ENCODE measurements at places on chromosomes 16 and 17. TPM values are rescaled to one million over a fixed set of nuclear protein-coding genes. Genes with fewer than 3 reads are reported as not detected.
A peak's percentile ranks its signal among the peaks of the same experiment; 100 is the strongest.

Gene KRT37
- polyA plus RNA-seq: not detected

DNA sequence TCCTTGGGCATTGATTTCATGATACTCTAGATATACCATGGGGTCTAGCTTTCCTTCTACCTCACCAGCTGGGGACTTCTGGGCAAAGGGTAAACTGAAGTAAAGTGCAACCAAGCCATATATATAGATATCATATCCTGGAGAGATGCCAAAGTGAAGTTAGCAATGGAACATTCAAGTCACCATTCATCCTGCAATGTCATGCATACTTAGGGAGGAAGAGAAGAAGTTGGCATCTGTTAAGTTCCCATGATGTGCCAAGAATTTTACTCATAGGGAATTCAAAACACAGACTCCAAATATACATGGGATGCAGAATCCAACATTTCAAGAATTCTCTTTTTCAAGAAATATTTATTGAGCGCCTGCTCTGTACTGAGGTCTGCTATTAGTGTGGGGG, 399.8 kb downstream of the HS3ST4 start:
- DNase-seq: no peak

Gene CCL4
- polyA plus RNA-seq: not detected

DNA sequence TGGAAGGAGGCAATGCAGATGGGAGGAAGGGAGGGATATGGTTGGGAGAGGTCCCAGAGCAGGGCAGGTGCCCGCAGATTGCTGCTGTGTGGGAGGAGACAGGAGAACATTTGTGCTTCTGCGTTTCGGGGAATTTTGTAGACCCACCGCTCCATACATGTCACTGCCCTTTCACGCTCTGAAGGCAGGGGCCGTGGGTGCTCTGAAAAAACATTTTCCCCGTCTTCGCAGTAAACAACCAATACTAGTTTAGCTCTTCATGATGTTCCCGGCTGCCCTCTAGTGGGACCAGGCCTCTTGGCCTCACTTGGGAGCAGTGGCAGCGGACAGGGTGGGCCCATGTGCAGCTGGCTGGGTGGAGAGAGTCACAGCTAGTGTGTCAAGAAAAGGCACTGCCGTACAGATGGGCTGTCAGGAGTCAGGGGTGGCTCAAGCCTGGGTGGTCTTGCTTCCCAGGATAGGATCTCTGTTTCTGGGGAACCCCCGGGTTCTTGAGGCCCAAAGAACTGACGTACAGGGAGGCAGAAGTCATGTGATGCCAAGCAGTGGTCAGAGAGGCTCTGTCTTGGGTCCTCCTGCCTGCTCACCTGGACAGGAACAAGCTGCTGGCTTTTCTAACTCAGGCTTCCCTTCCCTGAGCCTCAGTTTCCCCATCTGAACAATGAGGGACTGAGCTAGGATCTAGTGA, 46.5 kb upstream of the CPNE2 start:
- DNase-seq: no peak

Gene NOTUM
- polyA plus RNA-seq: 0.06 TPM

GRCh38 chr17:21007646-21008045, 35.2 kb downstream of the USP22 start:
- DNase-seq: no peak

DNA sequence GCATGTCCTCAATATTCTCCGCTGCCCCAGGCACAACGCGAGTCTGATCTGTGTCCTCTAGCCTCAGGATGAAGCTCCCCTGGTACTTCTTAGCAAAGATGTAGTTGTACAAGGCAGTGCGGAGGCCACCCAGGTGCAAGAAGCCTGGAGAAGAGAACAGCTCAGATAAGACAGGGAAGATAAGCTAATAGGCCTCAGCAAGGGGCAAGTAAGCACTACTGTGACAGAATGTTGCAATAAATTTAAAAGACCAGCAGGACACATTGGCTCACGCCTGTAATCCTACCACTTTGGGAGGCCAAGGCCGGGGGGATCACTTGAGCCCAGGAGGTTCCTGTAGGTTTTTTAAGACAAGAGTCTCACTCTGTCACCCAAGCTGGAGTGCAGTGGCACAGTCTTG, 5.0 kb downstream of the EARS2 start:
- no peak for DNase-seq

Gene TMC7
- 0.40 TPM for polyA plus RNA-seq

GRCh38 chr16:51708861-51709260, 557.8 kb upstream of the SALL1 start:
- DNase-seq: no peak

DNA sequence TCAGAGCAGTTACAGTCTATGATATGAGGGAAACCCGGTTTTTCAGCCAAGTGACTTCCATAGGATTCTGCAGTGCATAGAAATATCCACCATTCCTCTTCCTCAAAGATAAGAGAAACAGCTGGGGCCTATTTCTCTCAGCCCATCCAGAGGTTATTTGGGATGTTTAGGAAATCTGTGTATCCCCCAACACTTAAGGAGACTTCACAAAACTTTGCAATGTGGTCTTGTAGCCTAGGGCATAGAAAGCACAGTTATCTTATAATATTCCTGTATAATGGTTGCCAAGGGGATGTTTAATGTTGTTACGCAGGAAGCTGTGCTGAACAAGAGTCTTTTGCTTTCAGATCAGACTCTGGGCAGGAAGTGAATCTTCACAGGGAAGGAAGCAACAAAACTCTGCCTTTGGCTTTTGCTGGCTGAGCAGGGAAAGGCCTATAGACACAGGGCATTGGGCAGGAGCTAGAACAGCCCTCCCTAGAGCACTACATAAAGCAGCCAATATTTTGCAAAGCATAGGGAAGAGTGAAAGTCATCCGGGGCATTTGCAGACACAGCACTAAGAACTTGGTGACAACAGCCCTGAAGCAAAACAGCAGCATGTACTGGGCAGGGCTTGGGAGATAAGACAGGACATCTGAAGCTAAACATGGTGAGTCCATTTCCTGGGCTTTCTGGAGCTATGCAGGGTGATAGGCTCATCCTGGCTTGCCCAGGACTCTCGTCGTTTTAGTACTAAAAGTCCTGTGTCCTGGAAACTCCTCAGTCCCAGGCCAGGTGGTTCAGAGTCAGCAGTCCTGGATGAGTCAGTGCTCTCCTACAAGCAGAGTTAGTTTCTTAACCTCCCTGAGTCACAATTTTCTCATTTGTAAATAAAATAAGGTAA, 18.7 kb upstream of the BEAN1 start:
- DNase-seq: no peak

- peak; percentile 28 for DNase-seq
Measured at GRCh38 chr17:32020943-32021614, 13.9 kb downstream of the LRRC37B start.

- no peak for DNase-seq
Measured at GRCh38 chr17:63911657-63912100, 621 bp upstream of the CSHL1 start.

Gene QRICH2
- polyA plus RNA-seq: 3.4 TPM

DNA sequence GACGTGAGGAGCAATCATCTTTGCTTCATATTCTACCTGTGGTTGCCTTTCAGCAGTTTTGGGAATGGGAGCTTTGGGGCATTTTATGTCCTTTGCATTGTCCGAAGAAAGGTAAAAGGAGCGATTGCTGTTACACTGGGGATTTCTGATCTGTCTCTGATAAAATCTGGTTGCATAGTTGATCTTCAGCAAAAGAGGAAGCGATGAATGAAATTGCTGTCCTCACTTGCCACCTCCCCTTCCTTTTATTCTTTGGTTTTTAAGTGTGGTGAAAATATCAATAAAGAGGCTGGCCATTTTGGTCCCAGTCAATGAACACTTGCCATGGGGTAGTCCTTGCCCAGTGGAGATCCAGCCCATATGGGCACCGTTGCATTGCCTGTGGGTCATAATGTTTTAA, 236.8 kb downstream of the MSI2 start:
- DNase-seq: no peak

Gene ERCC4
- polyA plus RNA-seq: 6.6 TPM
